ENCODE measurements at places on chromosomes 7 and 10.

GRCh38 chr7:51024867-51025266 is 242.2 kb upstream of the GRB10 start:
- no peak for DNase-seq

- DNase-seq: no peak
Measured at GRCh38 chr10:100524206-100524605, 4.5 kb upstream of the SEC31B start.

- DNase-seq: no peak
Measured at GRCh38 chr7:66257481-66257880, 52.3 kb downstream of the TPST1 start.

- no peak for DNase-seq
Measured at GRCh38 chr7:94244760-94245159, 149.9 kb upstream of the COL1A2 start.

- DNase-seq: no peak
Measured at GRCh38 chr10:76721891-76722505, 915.6 kb downstream of the KCNMA1 start.

DNA sequence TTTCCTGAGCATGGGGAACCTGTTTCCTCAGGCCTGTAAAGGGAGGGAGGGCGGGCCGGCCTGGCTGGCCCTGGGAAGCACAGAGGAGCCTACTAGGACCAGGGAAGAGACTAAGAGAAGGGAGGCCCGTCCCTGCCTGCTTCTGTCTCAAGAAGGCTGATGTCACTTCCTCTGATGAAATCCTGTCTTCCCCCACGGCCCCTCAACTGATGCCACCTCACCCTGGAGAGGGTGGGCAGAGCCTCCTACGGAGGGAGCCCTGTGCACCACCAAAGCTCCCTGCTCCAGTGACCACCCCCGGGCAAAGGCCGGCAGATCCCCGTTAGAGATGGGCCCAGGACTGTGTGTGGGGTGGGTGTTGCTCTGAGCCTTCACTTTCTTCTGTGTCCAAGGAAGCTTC is 1.0 kb upstream of the PILRA start:
- DNase-seq: no peak

DNA sequence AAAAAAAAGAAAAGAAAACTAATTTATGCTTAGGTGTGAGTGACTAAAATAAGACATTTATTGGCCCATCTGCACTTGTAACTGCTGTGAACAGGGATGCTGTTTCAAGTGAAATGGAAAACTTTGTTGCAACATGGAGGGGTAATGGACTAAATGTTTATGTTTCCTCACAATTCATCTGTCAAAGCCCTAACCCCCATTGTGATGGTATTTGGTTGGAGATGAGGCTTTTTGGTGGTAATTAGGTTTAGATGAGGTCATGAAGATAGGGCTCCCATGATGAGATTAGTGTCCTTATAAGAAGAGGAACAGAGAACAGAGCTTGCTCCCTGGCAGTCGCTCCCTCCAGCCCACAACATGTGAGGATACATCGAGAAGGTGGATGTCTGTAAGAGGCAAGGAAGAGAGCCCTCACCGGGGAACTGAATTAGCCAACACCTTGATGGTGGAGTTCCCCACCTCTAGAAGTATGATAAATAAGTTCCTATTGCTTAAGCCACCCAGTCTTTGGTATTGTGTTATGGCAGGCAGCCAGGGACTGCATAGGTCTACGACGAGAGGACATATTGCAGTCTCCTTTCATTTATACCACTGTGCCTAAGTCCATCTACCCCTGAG is 28.6 kb upstream of the VCL start:
- no peak for DNase-seq

DNA sequence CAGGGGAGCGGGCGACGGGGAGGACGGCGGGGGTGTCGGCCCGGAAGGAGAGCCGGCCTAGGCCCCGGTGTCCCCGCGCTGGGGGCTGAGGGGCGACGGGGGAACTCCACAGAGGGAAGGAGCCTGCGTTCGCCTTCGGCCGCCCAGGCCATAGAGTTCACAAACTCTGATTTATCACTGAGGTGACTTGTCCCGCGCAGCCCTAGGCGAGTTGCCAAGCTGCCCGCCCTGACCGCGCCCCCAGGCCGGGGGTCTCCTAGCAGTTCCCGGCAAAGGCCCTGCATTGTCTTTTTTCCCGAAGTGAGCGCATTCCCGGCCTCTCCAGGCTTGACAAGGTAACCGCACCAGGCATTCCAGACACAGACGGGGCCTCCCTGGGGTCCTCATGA is 2.9 kb upstream of the NKX6-2 start:
- DNase-seq: no peak

DNA sequence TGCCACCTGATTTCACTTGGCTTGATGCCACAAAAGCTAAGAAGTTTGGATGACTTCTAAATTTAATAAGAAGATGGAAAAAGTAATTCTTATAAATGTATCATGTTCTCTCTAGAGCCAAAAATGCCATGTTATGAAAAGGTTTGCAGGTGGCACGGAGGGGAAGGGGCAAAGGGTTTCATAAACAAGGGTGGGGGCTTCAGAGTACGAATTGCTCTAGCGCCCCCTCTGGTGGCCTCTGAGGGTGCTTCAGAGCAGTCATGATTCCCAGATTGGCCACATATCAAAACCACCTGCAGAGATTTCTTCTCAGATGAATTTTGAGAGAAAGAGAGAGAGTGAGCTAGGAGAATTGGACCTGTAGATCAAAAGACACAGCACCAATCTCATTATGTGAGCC is 208.6 kb upstream of the YAE1 start:
- no peak for DNase-seq

- no peak for DNase-seq
Measured at GRCh38 chr10:114550756-114551635, 107.1 kb downstream of the ABLIM1 start.

DNA sequence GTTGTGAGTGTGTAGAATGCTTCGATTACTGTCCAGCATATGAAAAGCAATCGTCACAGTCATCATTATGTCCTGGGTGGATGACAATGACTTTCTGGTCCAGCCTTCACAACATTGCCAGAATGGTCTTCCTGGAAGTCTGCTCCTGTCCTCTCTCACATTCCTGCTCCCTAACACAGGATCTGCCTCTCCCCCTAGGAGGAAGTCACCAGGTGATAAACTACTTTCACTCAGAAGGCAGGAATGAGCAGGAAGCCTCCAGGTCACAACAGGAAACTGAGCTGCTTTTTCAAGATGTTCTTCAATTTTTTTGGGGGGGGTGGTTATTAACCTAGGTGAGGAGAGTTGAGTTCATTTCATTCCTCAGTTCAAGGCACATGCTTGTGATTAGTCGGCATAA is 13.6 kb upstream of the GPNMB start:
- no peak for DNase-seq

Measured in iPS DF 6.9 (cell line).